ENCODE measurements at places on chromosomes 16 and 17.

DNA sequence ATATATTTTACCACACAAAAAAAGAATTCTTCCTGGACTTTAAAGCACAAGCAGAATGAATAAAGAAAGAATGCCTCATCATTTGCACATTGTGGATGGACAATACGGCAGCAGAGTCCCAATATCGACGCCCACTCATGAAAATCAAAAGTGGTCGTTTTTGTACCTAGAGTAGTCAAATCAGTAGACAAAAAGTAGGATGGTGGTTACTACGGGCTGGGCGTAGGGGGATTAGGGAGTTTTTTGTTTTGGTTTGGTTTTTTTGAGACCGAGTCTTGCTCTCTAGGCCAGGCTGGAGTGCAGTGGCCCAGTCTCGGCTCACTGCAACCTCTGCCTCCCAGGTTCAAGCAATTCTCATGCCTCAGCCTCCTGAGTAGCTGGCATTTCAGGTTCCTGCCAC is 8.6 kb upstream of the CENPV start:
- no peak for DNase-seq

DNA sequence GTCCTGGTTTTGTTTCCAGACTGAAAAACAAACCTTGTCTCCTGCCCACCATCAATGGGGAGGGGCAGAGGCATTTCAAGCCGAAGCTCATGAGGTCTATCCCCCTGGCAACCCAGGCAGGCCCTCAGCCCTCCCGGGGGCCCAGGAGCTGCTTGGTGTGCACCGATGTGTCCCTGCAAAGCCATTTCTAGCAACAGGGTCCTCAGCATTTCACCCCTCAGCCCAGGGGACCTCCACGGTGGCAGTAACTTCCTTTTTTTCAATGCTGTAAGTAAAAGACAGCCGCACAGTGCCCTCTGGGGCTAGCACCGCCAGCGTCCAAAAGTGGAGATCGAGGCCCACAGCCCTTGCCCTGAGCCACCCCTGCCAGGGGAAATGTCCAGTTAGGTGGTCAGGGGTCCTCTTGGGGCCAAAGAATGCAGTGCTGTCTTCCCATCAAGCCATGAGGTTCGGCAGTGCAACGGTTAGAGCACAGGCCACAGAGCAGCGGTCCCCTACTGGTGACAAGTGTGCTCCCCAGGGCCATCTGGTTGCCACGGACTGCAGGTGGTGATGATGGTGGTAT is 79.9 kb downstream of the LITAF start:
- DNase-seq: no peak

GRCh38 chr17:59287452-59287851 is 44.0 kb upstream of the YPEL2 start:
- DNase-seq: no peak

- DNase-seq: no peak
Observed at GRCh38 chr17:70520956-70521355, 351.6 kb downstream of the KCNJ2 start.

DNA sequence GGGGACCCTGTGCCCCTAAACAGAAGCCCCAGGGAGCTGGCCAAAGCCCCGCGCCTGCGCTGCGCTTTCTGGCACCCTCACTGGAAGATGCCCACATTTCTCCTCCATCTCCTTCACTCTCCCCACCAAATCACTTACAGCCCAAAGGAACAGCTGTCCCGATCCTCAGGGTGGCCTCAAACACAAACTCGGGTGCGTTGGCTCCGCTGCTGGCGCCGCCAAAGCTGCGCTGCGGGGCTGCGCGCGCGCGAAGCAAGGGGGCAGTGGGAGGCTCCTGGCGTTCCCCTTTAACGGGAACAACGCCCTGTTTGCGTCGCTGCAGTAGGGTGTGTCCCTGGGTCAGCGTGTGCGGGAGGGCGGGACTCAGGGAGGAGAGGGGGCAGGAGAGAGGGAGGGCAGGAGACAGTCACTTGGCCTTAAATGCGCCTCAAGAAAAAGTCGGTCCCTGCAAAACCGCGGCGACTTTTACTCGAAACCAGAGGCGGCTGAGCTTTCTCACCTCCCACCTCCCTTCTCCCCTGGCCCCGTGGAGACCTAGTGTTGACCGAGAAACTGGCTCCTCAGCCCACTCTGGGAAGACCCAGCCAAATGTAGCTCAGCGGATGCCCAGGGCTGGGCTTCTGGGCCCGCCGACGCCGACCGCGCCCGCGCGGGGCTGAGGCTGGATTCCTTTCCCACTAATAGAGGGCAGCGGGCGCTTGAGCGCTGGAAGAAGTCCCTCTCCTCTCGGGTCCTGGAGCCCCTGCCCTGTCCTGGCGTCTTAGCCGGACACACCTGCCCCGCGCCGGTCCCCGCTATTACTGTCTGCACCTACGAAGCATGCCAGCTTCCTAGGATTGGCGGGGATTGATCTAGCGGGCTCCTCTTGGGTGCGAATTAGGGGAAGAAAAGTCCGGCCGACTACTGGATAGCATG is 2.6 kb downstream of the PMP22 start:
- no peak for DNase-seq

- no peak for DNase-seq
Observed at GRCh38 chr16:80804056-80804525, 307 bp downstream of the CDYL2 start.

- DNase-seq: no peak
Observed at GRCh38 chr16:83198977-83199376, 572.2 kb downstream of the CDH13 start.

GRCh38 chr17:356671-357434 is 4.2 kb upstream of the RPH3AL start:
- no peak for DNase-seq

DNA sequence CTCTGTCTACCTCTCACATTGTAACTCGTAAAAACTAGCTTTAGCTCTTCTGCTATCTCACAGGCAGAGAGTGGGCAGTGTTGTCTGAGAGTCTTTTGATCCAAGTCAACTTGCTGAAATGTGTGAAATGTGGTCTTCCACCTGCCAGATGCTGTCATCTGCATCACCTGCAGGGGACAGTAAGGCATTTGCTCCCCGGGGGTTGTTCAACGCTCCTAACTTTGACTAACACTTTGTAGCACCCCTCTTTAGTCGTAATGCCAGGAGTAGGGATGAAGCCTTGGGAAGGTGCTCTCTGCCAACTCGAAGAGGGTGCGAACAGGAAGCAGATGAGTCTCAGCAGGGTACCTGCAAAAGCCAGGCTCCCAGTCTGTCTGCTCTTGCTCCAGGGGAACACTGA is 36.1 kb downstream of the SNX11 start:
- no peak for DNase-seq

DNA sequence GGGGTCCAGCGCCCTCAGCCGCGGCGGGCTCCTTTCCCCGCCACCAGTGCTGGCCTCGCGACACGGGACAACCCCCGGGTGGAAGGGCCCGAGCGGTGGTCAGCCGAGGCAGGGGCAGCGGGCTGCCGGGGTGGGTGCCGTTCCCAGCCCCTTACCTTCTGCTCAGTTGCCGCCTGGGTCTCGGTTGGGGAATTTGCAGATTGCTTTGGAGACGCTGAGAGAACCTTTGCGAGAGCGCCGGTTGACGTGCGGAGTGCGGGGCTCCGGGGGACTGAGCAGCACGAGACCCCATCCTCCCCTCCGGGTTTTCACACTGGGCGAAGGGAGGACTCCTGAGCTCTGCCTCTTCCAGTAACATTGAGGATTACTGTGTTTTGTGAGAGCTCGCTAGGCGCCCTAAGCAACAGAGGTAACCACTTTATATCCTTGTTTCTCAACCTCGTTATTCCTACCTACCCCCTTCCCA is 381 bp downstream of the CTNS start:
- DNase-seq: no peak

DNA sequence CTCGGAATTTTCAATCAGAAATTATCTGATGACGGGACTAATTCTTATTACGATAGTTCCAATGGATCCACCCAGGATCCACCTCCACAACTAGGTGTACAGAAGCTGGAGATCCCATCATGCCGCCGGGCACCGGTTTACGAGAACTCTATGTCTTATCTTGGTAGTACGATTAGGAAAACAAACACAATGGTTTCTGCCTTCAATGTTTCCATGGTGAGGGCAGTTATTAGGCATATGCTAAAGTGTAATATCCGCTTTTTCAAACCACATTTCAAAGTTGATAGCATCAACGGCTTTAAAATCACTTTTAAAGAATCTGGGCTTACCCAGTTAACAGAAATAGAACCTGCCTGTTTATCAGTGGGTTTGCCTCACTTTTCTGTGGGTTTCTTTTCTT is 705.7 kb downstream of the MAF start:
- DNase-seq: no peak

DNA sequence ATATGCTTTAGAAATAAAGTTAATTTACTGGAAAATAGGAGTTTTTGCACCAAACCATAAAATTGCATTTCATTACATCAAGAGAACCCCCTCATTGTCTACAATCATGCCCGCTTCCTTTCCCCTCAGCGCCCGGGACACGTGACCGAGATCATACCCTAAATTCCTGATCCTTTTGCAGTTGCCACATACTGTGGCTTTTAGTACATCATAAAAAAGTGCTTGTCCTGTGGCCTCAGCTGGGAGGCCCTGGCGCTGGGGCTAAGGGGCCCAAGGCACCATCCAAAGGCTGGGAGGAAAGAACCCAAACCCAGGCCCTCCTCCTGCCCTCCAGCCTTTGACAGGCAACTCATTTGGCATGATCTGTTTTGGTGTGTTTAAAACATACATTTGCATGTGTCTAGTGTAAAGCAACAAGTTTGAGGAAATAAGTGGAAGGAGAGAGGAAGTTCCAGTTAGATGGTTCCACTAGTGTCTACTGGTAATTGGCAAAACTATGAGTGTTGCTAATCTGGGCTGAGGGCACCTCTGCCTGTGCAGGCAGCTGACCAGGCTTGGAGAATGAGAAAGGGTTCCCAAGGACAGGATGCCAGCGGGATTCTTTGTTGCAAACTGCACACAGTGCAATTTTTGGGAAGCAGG is 6.0 kb downstream of the CDK5R1 start:
- DNase-seq: no peak

GRCh38 chr16:58096249-58096648 is 32.9 kb downstream of the CFAP20 start:
- no peak for DNase-seq

DNA sequence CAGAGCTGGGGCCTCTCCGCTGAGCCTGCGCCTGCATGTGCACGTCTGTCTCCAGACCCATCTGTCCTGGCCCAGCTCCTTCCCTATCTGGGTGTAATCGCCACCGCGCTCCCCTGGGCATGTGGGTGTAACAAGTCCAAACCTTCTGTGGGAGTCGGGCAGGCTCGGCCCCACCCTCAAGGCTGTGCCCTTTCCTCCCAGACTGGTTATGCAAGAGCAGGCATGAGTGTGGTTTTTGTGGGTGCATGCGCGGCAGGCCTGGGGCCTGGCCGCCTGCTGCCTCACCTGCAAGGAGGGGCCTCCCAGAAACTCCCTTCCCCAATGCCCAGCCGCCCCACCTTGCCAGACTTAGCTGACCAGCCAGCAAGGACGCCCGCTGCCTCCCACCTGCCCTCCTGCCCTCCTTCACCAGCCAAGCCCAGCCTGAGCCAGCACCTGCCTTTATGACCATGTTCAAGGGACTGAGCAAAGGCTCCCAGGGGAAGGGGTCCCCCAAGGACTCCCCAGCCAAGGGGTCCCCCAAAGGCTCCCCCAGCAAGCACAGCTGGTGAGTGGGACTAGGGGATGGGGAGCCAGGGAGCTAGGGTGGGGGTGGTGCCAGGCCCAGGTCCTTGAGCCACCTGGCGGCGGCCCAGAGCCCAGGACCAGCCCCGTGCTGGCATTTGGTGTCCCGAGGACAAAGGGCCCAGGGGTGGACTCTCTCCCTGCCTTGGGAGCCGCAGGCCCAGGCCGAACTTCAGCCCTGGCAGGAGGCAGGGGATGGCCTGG is at the start of gene EVPLL:
Gene EVPLL (plus strand): TSS at position 342 of the 768 bp plus-strand sequence. CDS start 3,160 bp downstream, outside the sequence.
- no peak for DNase-seq

DNA sequence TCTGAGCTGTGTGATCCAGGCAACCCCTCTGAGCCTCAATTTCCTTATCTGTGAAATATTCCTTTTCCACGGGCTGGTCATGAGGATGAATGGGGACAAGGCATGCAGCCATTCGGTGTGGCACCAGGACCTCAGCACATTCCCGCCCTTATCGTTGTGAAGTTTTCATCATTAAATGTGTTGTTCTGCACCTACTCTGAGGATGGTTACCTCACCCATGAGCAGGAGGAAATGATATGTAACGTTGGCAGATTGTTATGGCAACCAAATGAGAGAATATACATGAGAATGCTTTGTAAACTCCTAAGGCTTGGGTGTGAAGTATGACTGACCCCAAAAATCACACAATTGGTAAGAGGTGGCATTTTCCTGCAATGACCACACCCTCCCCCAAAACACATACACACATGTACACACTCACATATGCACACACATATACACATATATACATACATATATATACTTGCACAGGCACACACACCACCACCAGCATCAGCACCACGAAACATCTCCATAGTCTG is 39.5 kb downstream of the SMARCE1 start:
- no peak for DNase-seq

DNA sequence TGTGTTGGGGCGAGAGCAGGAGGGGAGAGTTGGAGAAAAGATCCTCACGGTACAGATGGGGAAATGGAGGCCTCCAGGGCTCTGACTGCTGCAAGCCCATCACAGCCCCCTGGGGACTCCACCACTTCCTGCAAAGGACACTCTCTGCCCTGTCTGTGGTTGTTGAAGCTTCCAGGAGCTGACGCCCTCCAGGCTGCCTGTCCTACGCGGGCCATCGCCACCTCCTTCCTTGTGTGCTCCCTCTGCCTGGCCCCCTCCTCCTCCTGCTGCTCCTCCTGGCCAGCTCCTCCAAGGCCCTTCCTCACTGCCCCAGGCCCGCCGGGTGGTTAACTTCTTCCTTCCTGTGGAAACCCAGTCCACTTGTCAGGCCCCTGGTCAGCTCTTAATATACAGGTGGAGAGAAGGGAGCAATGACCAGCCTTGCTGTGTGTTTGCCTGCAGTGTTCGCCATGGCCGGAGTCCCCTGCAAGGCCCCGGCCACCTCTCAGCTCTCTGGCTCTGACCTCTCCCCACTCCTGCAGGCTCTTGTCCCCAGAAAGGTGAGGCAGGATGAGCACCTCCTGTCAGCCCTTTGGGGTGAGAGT is 18.4 kb upstream of the STAC2 start:
- DNase-seq: no peak

DNA sequence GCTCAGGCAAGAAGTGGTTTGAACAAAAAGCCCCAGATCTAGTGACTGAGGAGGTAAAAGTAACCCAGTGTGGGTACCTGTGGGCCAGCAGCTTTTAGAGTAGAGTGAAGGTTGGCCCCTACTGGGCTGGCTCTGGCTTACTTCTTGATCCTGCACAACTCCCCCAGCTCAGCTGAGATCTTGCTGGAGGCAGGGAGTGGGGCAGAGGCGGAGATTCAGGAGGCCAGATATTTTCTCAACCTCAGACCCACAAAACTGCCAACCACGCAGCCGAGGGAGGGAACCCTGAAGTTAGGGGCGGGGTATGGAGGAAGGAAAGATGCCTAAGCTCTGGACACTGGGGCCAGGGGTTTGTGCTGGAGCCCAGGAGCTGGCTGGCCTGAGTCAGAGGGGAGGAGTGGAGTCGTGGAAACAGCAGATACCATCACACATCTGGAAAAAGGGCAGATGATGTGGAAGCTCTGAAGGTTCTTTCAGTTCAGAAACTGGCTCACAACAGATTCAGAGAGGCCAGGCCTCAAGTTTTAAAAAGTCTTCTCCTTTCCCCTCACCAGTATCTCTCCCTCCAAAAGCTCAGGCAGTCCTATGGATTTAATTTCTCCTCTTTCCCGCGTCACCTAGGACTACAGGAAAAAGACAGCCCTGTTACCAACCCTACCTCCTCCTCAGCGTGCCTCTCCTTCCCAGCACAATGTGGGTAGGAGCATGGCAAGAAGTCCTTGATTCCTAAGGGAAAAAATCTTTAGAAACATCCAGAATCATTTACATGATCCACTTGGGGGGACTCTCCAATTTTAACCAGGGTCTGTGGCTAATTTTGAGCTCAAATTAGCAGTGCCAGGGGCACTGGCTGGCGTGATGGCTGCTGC is 48.1 kb downstream of the MYO18A start:
- no peak for DNase-seq
